A549 treated with CORT108297 at 1 μM for 4 hours (cell line): ENCODE measurements at places on chromosomes 7 and 10. TPM values are rescaled to one million over a fixed set of nuclear protein-coding genes. Genes with fewer than 3 reads are reported as not detected.

GARIN1A gene
- total RNA-seq: 0.33 to 0.70 TPM (median 0.45 TPM) in 5 replicates

CTBP2 gene
- total RNA-seq: 96.1 to 115 TPM (median 112 TPM) in 5 replicates

TRAPPC14 gene
- 8.7 to 15.5 TPM (median 14.7 TPM) in 5 replicates for total RNA-seq

HTR7 gene
- 0.06 to 0.10 TPM (median 0.09 TPM) in 5 replicates for total RNA-seq

ZNF239 gene
- 2.3 to 4.5 TPM (median 2.5 TPM) in 5 replicates for total RNA-seq
